8988T (cell line): ENCODE measurements at places on chromosomes 7 and 10.

GRCh38 chr7:116226664-116227063 is 16.3 kb downstream of the TES start:
- DNase-seq = no peak

- DNase-seq = no peak
These were observed 55.1 kb downstream of the PDZD8 start for GRCh38 chr10:117320050-117320665.

DNA sequence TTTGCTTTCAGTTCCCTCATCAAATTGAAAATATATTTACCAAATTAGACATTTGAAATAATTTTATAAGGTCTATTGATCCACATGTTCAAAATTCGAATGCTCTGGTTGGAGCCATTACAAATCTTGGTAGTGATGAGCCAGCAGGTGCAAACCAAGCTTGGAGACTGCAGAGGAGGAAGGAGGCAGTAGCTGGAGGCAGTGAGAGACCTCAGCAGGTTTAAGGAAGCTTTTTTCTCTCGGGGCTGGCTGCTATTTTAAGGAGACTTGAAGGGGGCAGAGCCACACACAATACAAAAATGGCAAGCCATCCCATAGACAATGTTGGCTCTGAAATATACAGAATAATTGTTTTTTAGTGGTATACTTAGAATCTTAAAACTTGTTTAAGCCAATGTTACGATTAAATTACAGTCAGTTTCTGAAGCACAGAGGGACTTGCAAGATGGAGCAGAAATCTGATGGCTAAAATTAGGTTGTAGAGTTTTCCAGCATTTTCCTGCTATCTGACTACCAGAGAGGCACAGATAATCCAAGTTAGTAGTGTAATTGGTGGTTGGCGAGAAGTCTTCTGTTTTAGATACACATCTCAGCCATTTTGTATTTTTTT is 185.8 kb downstream of the SNX10 start:
- no peak for DNase-seq

DNA sequence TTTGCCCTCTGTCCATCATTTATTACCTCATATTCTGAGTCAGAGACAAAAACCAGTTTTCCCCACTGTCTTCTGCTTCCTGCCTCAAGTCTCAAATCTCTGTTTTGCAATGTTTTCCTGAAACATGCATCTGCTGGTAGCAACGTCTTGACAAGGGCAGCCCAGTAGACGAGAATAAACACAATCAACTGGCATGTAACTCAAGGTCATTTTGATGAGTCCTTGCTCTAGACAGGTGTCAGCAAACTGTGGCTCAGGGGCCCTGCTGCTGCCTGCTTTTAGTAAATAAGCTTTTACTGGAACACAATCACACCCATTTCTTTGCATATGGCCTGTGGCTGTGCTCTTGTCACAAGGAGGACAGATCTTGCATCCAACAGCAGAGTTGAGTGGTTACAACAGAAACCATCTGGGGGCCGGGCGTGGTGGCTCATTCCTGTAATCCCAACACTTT is 59.8 kb downstream of the ITIH5 start:
- no peak for DNase-seq

DNA sequence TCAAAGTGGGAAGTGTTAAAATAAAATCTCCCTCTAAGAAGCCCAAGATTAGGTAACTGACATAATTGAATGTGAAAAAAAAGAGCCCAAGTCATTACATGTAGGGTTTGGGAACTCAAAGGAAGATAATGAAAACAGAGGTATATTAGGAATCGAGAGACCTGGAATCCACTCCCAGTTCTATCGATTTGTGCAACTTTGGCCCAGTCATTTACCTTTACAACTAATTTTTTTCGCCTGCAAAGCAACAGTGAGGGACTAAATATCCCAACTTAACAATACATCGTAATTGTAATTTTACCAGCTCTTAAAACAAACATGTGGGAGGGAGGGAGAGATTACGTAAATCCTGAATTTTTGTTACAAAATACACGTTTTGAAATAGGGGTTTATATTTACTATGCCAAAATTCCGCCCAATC is 1.4 kb downstream of the MINDY3 start:
- DNase-seq = no peak

GRCh38 chr10:14697281-14697680 is 77.4 kb downstream of the FAM107B start:
- DNase-seq = no peak

GRCh38 chr10:3472287-3473051 is 299.9 kb upstream of the PITRM1 start:
- DNase-seq = no peak

DNA sequence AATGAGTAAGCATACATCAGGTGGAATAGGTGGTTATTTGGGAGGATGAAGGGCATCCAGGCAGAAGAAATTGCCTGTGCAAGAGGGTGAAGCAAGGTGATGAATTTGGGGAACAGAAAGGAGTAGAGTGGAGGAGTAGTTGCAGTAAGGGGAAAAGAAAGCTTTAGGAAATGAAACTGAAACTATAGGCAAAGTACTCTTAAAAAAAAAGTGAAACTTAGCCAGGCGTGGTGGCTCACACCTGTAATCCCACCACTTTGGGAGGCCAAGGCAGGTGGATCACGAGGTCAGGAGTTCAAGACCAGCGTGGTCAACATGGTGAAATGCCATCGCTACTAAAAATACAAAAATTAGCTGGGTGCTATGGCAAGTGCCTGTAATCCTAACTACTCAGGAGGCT is 17.6 kb downstream of the NUP205 start:
- DNase-seq = no peak

DNA sequence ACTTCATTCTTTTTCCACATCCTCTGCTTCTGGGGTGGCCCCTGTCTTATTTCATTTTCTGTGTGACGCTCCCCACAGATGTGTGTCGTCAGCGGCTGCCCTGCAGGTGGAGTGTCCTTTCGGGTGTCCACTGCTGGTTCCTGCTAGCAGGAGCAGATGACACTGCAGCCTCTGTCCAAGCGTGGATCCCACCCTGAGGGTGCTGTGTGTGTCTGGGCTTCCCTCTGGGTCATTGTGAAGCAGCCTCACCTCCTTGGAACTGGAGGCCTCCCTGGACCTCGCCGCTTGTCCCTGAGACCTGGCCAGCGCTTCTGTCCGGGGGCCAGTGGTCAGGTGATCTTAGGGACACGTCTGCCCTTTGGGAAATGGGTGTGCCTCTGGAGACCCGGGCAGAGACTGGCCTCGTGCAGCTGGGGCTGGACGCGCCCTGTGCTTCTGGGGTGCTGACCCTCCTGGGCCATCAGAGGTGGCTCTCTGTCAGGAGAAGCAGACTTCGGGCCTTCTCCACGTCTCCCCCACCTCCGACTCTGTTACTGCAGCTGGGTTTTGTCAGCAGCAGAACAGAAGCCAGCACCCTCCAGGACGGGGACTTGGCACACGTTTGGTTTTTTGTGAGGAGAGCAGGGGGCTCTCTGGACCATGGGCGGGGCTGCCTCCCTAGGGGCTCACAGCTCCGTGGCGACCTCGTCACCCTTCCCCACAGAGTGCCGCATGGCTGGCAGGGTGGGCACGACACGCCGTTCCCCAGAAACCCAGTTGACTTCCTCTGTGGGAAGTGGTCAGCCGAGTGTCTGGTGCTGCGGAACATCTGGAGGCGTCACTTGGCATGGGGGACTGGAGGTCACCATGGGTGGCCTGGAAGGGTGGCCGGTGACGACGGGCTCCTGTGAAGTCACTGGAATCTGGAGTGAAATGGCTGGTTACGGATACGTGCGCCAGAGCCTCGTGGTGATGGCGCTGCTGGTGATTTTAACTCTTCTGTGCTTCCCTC is 48.4 kb downstream of the INPP5A start:
- DNase-seq = no peak

GRCh38 chr7:88219781-88220747 is at the start of gene SRI:
Gene SRI, minus strand, starts transcription at chr7:88220038. Its CDS starts 12 bp downstream, at chr7:88220026.
- DNase-seq = peak; percentile 39

DNA sequence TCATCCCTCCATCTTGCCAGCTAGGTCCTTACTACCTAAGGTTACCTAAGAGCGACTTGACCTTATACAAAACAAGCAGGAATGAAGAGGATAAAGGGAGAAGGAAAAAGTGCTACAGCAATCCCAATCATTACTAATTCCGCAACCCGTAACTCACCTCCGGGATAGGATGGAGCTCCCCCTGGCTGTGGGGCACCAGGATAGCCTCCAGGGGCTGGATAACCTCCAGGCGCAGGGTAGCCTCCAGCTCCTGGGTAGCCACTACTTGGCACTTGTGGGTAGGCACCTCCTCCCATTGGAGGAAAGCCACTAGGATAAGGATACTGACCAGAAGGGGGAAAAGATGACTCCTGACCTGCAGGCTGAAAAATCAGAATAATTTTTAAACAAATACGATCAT is 15.8 kb downstream of the ANXA7 start:
- no peak for DNase-seq

DNA sequence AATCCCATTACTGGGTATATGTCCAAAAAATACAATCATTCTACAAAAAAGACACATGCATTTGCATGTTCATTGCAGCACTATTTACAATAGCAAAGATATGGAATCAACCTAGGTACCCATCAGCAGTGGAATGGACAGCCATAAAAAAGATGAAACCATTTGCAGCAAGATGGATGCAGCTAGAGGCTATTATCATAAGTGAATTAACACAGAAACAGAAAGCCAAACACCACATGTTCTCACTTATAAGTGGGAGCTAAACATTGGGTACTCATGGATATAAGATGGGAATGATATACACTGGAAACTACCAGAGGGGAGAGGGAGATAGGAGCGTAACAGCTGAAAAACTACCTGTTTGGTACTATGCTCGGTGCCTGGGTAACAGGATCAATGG is 154.0 kb downstream of the TMEM26 start:
- no peak for DNase-seq

- no peak for DNase-seq
These were observed 17.7 kb upstream of the NODAL start for GRCh38 chr10:70459061-70459773.

DNA sequence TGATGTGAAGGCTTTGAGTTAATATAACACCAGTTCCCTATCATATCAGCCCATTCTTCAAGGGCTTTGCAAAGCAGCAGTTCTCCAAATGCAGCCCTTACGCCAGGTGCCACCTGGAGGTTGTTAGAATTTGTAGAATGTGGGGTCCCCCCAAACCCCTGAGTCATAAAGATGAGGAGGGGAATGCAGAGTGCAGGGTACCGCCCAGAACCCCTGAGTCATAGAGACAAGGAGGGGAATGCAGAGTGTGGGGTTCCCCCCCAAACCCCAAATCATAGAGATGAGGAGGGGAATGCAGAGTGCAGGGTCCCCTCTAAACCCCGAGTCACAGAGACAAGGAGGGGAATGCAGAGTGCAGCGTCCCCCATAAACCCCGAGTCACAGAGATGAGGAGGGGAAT is 605.8 kb downstream of the PTPRN2 start:
- no peak for DNase-seq

GRCh38 chr7:15874774-15875173 is 188.3 kb upstream of the MEOX2 start:
- DNase-seq = no peak

- DNase-seq = no peak
These were observed 1.4 kb downstream of the NUDT1 start for GRCh38 chr7:2243458-2243857.

GRCh38 chr10:96814264-96814663 is 17.8 kb upstream of the LCOR start:
- DNase-seq = no peak

GRCh38 chr10:17143055-17143690 is 13.6 kb upstream of the CUBN start:
- no peak for DNase-seq

- DNase-seq = no peak
These were observed 28.6 kb downstream of the RTKN2 start for GRCh38 chr10:62239994-62240393.

DNA sequence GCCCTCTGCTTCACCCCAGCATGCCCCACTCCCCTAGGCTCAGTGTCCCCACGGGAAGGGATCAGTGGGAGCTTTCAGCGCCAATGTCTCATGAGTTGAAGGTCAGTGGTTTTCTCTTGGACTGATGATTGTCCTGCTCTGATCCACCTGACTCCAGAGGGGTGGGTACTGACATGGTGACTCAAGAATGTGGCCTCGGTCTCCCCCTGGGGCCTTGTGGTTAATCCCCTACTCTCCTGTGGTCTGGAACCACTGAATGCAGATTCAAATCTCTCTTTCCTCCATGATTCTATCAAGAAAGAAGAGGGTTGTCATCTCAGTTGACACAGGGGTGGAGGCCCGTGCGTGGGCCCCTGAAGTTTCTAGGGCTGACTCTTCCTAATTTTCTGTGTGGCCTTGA is 176.9 kb downstream of the RPS24 start:
- no peak for DNase-seq

DNA sequence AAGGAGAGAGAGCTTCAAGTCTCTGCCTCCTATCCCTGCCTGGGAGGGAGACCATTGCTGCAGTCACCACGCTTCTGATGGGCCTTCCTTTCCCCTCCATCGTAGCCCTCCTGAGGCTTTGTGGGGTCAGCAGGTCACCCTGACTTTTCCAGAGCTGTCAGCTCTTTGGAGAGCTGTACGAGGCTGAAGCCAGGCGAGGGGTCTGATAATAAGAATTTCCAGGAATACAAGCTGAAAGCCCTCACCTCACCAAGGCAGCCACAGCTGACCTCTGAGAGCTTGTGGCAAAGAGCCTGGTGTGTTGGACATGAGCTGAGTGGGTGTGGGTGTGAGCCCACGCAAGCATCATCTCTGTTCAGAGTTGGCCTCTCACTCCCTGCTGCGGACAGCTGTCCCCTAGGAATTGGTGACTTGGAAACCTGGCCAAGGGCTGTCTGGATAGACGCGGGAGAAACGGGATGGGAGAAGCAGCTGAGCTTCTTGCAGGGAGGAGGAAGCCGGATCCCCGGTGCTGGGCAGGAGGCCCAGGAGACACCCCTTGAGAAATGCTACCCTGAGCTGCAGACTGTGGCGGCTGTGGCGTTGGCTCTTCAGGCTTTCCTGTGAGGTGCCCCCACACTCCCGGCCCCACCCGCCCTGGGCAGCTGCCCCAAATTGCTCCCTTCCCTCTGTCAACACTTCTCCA is 122.1 kb upstream of the BTBD16 start:
- no peak for DNase-seq

GRCh38 chr10:60494774-60495173 is 105.1 kb upstream of the ANK3 start:
- DNase-seq = no peak

GRCh38 chr7:8143151-8143874 is 118.7 kb downstream of the ICA1 start:
- no peak for DNase-seq

GRCh38 chr7:27251652-27252590 is 9.3 kb downstream of the EVX1 start:
- no peak for DNase-seq
